Activated CD4-positive, alpha-beta memory T cell treated with anti-CD3 and anti-CD28 coated beads, Interleukin-2, amount 10 ng/mL, durations not matched to agents 7 days and 5 days (primary cell): ENCODE measurements at places on chromosomes 6 and 20. TPM values are rescaled to one million over a fixed set of nuclear protein-coding genes. Genes with fewer than 3 reads are reported as not detected.

DNA sequence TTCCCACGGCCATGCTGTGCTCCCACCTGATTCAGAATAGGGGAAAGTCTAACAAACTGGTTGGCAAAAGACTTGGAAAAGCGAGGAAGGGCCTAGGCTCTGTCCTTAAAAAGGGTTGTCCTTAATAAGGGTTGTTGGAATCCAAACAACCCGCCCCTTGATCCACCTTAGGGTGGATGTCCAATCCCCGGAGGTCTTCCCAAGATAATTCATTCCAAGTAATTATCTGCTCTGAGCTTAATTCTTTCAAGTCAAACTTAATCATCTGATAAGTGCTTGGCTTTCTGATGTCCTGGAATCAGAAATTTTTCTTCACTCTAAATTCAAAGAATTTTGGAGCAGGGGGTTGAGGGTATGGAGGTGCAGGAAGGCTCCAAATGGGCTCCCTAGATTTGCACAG lies at the start of gene KHDC1L:
KHDC1L (minus strand) TSS at position 101 of the 400 bp plus-strand sequence; CDS start at position 13, 88 bp downstream.
- H3K4me1 ChIP-seq: no peaks in the 10 kb centered on the region
- H3K27ac ChIP-seq: no peak within 1 kb of the TSS
- peaks cover 2% of the 10 kb centered on the region for H3K27me3 ChIP-seq
- no peak for DNase-seq
- no peak within 1 kb of the TSS for H3K4me3 ChIP-seq
- H3K36me3 ChIP-seq: no peaks in the 10 kb centered on the region

DNA sequence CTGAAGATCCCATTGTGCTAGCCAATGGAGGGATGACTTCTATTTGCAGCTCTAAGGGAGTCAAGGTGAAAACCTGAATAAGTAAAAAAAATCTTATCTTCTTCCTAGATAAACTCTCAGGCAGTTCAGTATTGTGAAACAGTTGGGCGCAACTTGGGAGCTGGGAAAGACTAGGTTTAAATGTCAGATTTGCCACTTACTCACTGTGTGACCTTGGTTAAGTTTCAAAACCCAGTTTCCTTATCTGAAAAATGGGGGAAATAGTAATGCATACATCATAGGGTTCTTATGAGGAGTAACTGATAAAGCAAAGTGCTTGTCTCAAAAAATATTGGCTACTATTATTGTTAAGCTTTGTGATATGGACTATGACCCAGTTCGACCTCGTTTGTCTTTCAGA lies 88.8 kb downstream of the CD83 start:
- H3K4me3 ChIP-seq: no peak overlapping the region
- no peaks in the 10 kb centered on the region for H3K36me3 ChIP-seq
- H3K27me3 ChIP-seq: no peaks in the 10 kb centered on the region
- no peak overlapping the region for H3K27ac ChIP-seq

DNA sequence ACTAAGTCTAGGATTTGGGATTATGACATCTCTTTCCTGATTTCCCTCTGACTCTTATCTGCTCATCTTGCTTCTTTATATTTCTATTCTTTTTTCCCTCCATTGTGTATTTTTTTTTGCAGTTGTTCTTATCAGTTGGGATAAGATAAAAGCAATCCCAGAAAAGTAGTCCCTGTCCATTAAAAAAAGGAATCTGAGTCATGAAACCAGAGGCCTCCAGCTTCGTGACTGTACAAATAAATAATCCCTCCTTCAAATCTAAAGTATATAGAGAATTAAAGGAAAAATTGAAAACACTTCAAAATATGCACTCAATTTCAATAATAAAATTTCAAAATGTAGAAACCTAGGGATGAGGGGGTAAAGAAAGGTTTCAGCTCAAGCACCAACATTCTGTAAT lies 317.8 kb upstream of the NT5E start:
- no peak overlapping the region for H3K4me3 ChIP-seq
- no peaks in the 10 kb centered on the region for H3K27me3 ChIP-seq
- no peak overlapping the region for H3K27ac ChIP-seq
- H3K4me1 ChIP-seq: no peaks in the 10 kb centered on the region
- H3K36me3 ChIP-seq: no peaks in the 10 kb centered on the region

DNA sequence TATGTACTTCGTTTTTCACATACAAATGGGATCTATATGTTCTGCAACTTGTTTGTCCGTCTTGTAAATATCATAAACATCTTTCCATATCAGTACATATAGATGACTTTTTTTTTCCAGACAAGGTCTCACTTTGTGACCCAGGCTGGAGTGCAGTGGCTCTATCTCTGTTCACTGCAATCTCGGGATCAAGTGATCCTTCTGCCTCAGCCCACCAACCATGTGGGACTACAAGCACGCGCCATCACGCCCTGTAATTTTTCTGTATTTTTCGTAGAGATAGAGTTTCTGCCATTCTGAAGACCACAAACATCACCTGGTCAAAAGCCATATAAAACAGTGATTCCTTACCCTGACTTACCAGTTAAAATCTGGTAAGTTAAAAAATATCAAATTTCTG lies 37.7 kb upstream of the SYNCRIP start:
- H3K27ac ChIP-seq: peak overlapping the region; percentile 92
- H3K36me3 ChIP-seq: peaks cover 41% of the 10 kb centered on the region
- peak overlapping the region; percentile 89 for H3K4me3 ChIP-seq
- no peak for DNase-seq

DNA sequence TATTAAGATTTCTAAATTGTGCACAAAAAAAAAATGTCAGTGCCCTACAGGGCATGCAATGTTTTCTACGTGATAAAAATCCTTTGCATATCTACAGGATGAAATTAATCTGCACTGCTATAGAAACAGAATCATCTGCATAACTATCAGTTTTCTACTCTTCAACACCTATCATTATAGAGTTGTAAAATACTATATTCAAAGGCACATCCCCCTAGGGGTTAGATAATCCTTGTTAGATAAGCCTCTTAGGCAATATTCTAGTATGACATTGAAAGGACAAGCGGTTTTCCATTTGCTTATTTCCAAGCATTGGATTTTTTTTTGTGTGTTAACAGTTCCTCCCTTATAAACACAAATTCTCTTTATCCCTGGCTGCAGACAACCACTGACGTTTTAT lies 98.7 kb upstream of the LAMA2 start:
- DNase-seq: no peak
- H3K36me3 ChIP-seq: no peaks in the 10 kb centered on the region
- no peaks in the 10 kb centered on the region for H3K4me1 ChIP-seq
- no peak overlapping the region for H3K27ac ChIP-seq
- no peak overlapping the region for H3K4me3 ChIP-seq

GRCh38 chr6:82970839-82971238 lies 94.8 kb downstream of the UBE3D start:
- H3K4me3 ChIP-seq: no peak overlapping the region
- no peak overlapping the region for H3K27ac ChIP-seq
- no peaks in the 10 kb centered on the region for H3K36me3 ChIP-seq

DNA sequence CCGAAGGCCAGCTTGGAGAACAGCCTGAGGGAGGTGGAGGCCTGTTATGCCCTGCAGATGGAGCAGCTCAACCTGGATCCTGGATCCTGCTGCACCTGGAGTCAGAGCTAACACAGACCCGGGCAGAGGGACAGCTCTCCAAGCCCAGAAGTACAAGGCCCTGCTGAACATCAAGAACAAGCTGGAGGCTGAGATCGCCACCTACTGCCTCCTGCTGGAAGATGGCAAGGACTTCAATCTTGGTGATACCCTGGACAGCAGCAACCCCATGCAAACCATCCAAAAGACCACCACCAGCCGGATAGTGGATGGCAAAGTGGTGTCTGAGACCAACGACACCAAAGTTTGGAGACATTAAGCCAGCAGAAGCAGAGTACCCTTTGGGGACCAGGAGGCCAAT lies 223.5 kb upstream of the ID4 start:
- no peaks in the 10 kb centered on the region for H3K4me1 ChIP-seq
- H3K4me3 ChIP-seq: no peak overlapping the region
- DNase-seq: no peak
- H3K27me3 ChIP-seq: no peaks in the 10 kb centered on the region
- no peaks in the 10 kb centered on the region for H3K36me3 ChIP-seq

LGSN gene
- total RNA-seq: 0.18 TPM

REM1 gene
- not detected for total RNA-seq

RNF114 gene
- total RNA-seq: 76.4 TPM

CD83 gene
- total RNA-seq: 5.5 TPM

GPX5 gene
- not detected for total RNA-seq

IRF4 gene
- total RNA-seq: 178 TPM
